ENCODE measurements at places on chromosomes 2 and 18. TPM values are rescaled to one million over a fixed set of nuclear protein-coding genes. Genes with fewer than 3 reads are reported as not detected.

EFEMP1 gene
- total RNA-seq: 44.2 TPM

CGREF1 gene
- 6.9 TPM for total RNA-seq

FIGLA gene
- not detected for total RNA-seq

AMER3 gene
- total RNA-seq: not detected

ALK gene
- total RNA-seq: not detected

GALR1 gene
- total RNA-seq: not detected

ACSL3 gene
- 151 TPM for total RNA-seq

NOL4 gene
- not detected for total RNA-seq

All from A549 treated with Hydrocortisone at 1 μM for 4 hours (cell line).